HuH-7 (cell line): ENCODE measurements at places on chromosomes 3 and 15.

- no peak for DNase-seq
These were observed 237.4 kb downstream of the TLE3 start for GRCh38 chr15:69860321-69860720.

DNA sequence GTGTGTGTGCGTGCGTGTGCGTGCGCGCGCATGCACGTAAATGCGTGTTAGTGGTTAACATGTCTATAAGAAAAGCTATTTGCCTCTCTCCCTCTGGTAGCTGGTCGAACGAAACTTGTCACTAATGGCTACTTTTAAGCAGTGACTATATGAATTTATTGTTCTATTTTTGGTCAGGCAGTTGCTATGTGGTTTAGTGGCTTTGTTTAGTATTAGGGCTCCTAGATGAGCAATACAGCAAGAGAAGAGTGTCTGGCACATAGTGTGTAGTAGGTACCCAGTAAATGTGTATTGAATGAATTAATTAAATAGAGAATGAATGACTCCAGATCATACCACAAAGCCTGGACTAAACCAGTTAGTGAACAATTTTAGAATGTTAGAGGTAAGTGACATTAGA is 171.6 kb downstream of the PPM1L start:
- no peak for DNase-seq

GRCh38 chr3:48990636-48991469 is 812 bp downstream of the P4HTM start:
- DNase-seq: no peak

DNA sequence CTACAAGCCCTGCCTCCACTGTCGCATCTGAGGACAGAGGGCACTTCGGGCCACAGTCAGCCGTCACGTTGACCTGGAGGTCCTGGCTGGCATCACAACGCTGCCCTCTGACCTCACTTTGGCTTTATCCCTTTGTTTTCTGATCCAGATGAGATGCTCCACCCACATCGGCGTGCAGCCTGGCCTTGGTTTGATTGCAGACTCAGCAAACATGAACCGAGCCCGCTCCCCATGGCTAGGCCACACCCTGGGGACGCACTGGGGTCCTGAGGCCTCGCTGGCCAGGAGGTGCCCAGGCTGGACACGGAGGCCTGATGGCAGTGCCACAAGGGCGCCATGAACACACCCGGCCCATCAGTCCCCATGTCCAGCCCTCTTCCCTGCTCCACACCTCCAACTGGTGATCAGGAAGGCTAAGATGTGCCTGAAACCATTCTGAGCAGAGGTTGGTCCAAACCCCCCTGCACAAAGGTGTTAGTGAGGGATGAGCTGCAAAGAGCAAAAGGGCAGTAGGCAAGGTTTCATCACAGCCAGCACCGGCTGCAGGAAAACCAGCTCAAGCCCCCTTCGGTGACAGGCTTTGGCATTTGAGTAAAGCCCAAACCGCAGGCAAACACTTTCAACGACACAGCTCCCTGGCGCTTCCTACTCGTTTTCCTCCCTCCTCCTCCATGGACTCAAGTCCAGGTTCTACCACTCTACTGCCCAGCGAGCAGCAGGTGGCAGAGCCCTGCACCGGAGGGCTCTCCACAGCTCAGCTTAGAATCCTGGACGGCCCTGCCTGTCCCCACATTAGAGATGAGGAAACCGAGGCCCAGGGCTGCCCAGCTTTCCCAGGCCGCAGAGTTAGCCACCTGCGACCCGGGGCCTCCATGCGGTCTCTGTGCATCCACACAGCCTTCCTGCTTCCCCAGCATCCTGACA is 165.8 kb downstream of the NUP210 start:
- DNase-seq: no peak

GRCh38 chr3:71376911-71377310 is 206.6 kb downstream of the FOXP1 start:
- no peak for DNase-seq

GRCh38 chr3:120081719-120082118 is 12.5 kb downstream of the GSK3B start:
- no peak for DNase-seq

DNA sequence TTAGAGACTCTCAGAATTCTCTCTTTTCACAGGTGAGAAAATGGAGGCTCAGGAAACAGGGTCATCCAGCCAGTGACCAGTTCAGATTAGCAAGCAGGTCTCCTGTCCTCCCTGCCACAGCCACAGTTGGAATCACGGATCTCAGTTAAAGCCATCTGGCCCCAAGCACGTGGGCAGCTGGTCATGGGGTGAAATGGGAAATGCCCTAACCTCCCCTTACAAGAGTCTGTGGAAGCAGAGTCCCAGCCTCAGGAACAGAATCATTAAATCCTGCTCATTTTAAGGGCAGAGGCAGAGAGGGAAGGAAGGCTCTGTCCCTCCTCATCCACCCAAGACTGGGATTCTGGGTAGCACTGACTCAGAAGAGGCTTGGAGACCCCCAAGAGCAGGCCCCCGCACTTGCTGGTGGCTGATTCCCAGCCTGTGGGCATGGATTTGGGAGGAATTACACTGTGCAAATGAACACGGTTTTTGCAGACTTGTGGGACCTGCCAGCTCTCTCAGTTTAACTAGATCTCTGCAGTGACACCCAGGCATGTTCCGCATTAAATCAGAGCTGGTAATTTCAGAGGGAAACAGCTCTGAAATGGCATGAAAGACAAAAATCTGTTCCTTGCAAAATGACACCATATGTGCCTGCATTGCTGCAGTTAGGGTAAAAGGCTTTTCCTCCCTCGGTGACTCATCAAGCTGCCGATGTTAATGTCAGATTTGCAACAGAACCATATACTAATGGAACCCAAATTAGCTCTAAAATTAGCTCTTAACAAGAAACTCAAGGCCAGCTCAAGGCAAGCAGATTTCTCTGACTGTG is 89.0 kb downstream of the BDH1 start:
- DNase-seq: no peak

- DNase-seq: no peak
These were observed 315.6 kb downstream of the EDEM1 start for GRCh38 chr3:5503136-5503535.
